Fibroblast of skin of scalp (primary cell): ENCODE measurements at places on chromosomes 3 and 15.
A peak's percentile ranks its signal among the peaks of the same experiment; 100 is the strongest.

- DNase-seq, result peak; percentile 23
These were observed 12.9 kb downstream of the NISCH start for GRCh38 chr3:52468336-52468735.

DNA sequence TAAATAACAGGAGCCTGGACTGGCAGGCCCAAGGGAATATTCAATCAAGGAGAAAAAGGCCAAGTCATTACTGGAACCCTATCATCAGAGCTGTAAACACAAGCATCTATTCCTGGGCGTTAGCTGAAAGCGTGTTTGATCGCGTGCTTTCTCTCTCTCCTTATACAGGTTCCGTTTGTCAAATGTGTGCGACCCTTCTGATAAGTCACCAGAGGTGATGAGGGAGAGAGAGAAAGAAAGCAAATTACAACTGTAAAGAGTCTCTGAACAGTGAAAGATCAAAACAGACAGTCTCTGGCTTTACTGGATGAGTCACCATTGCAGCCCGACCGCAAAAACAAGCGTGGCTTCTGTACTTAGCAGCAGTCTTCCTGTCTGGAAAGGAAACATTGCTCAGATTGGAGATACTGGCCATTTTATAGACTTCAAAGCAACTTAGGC lies 39.5 kb upstream of the TPRG1 start:
- DNase-seq, result peak; percentile 76

DNA sequence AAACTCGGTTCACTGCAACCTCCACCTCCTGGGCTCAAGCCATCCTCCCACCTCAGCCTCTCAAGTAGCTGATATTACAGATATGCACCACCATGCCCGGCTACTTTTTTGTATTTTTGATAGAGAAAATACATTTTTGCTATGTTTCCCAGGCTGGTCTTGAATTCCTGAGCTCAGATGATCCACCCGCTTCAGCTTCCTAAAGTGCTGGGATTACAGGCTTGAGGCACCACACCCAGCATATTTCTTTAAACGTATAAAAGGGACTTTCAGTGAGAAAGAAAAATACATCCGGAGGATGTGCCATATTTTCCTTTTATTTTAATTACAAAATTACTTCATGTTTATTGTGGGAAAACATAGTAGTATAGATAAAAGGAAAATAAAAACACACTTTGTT lies 55.2 kb downstream of the RPL39L start:
- peak; percentile 4 for DNase-seq

DNA sequence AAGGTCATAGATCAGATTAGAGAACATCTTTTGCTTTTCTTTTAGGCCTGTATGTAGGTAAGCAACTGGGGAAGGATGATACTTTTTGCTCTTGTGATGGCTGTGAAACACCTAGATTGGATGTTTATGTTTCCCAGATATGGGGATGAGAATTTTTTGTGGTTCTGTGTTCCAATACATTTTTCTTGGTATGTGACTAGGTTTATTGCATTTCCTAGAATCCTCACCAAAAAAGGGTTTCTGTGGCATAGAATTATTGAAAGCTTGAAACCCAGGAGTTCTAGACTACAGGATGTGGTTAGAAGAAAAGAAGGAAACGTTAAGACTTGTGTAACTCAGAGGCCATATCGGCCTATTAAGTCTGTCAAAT lies 25.8 kb downstream of the OXNAD1 start:
- DNase-seq, result peak; percentile 33

- no peak for DNase-seq
These were observed 125.6 kb upstream of the RASGRP1 start for GRCh38 chr15:38690216-38690615.

DNA sequence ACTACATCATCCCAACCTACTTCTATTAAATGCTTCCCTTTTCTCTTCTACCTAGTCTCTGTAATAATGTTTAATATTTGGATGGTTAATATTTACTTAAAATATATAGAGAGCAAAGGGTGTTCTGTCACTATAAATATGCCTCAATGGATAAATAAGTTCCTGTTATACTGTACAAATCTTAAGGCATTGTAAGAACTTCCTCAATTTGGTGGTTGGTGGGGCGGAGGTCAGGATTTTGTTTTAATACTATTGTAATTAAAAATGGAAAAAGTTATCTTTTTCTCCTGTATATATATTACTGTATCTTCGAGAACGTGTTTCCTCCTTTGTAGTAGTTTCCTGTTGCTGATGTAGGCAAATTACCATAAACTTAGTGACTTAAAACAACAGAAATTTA lies 41.5 kb downstream of the SPRED1 start:
- DNase-seq, result no peak

- DNase-seq, result peak; percentile 80
These were observed 53.2 kb upstream of the SRGAP3 start for GRCh38 chr3:9302425-9303181.

GRCh38 chr15:77440378-77440999 lies 19.8 kb downstream of the HMG20A start:
- peak; percentile 72 for DNase-seq

DNA sequence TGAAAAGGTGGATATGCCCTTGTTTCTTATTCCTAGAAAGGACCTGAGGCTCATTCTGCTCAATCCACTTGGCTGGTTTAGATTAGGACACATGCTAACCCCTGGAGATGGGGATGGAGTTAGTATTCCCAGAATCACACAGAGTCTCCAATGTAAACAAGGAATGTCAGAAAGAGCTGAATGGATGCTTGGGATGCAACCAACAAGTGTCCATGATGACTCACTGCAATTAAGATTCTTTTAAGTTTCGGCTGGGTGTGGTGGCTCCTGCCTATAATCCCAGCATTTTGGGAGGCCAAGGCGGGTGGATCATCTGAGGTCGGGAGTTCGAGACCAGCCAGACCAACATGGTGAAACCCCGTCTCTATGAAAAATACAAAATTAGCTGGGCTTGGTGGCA lies 315.5 kb upstream of the AZI2 start:
- DNase-seq, result no peak

DNA sequence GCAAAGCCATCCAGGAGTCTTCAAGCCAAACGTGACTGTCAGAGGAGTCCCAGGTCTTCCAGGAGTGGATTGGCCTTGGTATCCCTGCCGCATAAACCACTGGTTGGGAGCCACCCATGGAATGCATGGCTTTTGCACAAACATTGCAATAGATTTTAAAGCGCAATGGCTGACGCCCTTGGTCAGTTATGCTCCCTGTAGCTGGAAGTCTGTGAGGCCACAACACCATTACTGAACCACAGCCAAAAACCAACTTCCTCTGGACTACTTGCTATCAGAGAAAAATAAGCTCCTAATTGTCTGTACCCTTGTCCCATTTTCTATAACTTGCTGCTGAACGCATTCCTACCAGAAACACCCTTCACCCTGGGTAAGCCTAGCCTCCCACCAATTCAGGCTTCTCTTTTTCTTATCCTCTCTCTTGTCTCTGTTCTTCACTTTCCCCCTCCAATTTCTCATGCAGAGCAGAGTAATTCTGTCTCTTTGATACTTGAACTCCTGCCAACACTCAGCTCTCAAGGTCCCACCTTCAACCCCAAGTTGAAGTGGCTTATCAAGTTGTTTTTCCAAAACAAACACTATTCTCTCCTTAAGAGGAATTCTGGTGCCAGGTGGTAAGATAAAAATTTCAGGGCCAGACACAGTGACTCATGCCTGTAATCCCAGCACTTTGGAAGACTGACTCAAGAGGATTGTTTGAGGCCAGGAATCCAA lies 176.4 kb upstream of the UBE2E1 start:
- peak; percentile 29 for DNase-seq

DNA sequence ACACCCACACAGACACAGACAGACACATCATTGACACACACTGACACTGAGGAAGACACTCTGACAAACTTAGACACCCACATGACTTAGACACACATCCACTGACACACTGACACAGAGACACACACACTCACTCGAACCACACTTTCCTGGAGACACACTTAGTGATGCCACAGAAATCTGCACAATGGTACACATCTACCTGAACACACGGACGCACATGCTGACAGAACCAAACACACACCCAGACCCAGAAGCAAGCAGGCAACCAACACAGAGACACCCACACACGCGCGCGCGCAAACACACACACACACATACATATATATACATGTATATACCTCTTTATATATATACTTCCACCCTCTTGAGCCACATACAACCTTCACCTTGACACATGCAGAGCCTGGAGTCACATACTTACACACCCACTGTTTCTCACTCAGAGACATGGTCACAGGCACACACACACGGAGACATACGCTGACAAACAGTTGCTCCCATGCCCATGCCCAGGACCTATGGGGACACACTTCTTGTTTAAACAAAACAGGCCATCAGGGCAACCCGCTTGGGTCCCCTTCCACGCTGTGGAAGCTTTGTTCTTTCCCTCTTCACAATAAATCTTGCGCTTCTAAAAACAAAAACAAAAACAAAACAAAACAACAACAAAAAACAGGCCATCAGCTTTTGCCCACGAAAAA lies 913 bp upstream of the SCN5A start:
- DNase-seq, result no peak

DNA sequence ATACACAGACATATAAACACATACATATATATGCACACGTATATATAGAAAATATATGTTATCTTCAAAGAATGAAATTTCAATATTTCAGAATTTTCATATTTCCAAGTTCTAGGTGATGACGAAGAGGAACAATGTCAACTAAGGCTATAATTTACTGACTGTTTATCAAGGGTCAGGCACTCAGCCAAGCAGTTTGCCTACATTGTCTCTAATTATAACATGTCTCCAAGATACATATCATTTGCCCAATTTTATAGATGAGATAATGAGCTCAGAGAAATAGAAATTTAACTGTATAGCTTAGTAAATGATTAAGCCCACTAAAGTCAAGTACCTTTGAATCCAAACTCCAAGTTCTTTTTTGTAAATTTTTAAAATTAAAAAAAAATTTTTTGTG lies 99.9 kb upstream of the PLSCR4 start:
- DNase-seq, result no peak

DNA sequence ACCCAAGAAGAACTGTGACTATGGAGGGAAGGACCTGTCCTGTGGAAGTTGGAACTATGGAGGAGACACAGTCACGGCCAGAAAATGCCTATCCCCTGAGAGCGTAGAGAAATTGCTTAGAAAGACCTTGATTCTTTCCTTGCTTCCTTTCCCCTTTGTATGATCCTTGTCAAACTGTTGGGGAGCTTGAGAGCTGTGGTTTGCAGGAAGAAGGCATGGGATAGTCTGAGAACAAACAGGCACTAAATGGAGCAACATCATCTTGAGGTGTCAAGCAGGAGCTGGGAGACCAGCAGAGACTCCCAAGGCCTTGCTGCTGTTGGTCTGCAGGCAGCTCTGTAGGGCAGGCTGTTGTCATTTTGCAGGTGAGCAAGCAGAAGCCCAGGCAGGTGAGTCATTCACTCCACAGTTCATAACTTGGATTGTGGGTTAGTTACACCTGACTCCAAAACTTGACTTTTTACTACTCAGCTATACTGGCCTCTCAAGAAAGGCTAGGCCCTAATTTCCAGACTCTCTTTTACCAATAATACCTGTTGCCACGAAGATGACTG lies 298.9 kb downstream of the LRTM1 start:
- no peak for DNase-seq

GRCh38 chr15:76526111-76526510 lies 189.5 kb downstream of the ISL2 start:
- no peak for DNase-seq

DNA sequence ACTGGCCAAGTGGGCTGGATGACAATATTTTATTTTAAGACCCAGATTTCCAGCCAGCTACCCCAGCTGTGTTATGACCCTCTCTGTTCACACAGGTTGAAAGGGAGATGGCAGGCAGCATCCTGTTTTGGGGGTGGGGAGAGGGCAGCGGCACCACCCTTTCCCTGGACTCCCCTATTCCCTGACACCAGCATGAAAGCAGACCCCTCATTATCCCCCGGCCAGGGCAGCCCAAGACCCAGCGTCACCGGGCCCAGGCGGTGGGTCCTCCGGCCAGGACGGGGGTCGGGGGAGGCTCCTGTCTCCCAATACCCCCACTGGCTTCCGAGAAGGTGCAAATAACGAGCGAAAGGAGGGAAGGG lies 127.6 kb upstream of the MEF2A start:
- no peak for DNase-seq

DNA sequence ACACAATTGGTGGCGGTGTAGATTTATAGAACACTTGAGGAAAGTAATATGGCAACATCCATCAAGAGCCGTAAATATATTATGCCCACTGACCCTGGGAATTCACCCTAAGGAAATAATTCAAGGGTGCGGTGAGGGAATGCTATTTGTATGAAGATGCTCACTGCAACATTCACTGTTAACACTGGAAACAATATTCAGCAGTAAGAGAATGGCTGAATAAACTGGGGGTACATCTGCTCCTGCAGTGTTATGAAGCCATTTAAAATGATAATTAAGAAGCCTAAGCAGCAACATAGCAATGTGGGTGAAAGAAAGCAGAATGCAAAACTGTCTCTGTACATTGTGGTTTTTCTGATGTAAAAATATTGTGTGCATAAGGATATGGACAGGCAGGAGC lies 87.6 kb downstream of the RAB11A start:
- no peak for DNase-seq
